Neural crest cell (in vitro differentiated cells): ENCODE measurements at places on chromosomes 6 and 20. TPM values are rescaled to one million over a fixed set of nuclear protein-coding genes. Genes with fewer than 3 reads are reported as not detected.

DNA sequence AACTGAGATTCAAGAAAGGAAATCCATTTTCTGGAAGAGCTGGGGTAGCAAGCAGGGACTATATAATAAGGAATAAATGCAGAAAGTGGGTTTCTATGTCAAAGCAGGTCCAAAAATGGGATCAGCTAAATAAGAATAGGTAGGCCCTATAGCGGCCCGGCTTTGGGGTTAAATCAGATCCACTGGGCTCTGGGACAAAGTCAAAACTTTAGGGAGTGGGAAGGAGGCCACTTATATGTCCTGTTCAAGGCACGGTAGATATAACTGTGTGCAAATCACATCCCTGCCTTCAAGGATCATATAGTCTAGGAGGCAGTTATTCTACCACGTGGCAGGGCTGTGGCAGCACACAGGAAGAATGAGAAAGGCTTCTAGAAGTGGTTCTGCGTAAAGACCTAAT, 191.4 kb upstream of the CDYL start:
- no peak overlapping the region for H3K27ac ChIP-seq
- DNase-seq: no peak
- no peak overlapping the region for H3K4me3 ChIP-seq
- peaks cover 25% of the 10 kb centered on the region for H3K4me1 ChIP-seq

- no peak overlapping the region for H3K27ac ChIP-seq
- no peak overlapping the region for H3K4me3 ChIP-seq
- H3K36me3 ChIP-seq: no peaks in the 10 kb centered on the region
- no peaks in the 10 kb centered on the region for H3K27me3 ChIP-seq
- DNase-seq: no peak
Measured at GRCh38 chr6:25931411-25931709, 869 bp upstream of the SLC17A2 start.

The MATN4 gene
- 0.18 TPM in 1 of 2 replicates, not detected in the other for total RNA-seq

The GPX5 gene
- total RNA-seq: not detected in 2 replicates

The RBM39 gene
- total RNA-seq: 333 and 357 TPM in 2 replicates

The CCDC170 gene
- 0.25 and 0.37 TPM in 2 replicates for total RNA-seq

The RTEL1 gene
- 46.7 and 48.4 TPM in 2 replicates for total RNA-seq

The GRM1 gene
- 0.20 and 0.63 TPM in 2 replicates for total RNA-seq

The SERPINB6 gene
- 20.1 and 21.3 TPM in 2 replicates for total RNA-seq

DNA sequence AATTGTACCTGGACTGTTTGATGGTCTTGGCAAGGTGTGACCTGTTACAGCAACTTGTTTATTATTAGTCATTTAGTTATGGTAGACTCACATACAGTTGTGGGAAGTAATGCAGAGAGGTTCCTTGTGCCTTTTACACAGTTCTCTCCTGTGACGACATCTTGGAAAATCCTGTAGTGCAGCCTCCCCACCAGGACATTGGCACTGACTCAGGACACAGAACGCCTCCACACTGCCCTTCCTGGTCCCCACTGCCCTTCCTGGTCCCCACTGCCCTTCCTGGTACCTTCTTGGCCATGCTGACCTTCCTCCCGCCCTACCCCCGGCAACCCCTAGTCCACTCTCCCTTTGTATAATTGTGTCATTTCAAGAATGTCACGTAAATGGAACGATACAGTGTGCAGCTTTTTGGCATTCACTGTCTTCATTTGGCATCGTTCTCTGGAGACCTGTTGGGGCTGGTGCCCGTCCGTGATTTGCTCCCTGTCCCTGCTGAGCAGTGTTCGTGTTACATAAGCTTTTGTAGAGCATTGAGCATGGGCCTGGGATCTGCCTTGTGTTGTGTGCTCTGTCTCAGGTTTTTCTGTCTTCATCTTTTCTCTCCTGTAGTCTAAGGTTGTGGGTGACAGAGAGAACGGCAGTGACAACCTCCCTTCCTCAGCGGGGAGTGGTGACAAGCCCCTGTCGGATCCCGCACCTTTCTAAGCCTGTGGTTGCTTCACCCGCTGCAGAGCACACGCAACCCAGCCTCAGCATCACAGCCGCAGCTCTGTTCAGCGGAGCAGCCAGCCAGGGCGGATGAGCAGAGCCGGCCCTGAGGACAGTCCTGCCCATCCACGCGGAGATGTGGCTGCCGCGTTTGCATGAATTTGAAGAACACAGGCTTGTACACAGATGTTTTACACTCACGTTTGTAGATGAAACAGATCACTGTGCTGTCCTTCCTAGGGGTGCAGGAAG, 5.4 kb upstream of the DNAJC5 start:
- H3K4me1 ChIP-seq: peaks cover 5% of the 10 kb centered on the region
- peaks cover 2% of the 10 kb centered on the region for H3K36me3 ChIP-seq
- H3K27ac ChIP-seq: peak overlapping the region; percentile 81
- no peaks in the 10 kb centered on the region for H3K27me3 ChIP-seq

The LPA gene
- 0.43 and 0.65 TPM in 2 replicates for total RNA-seq

DNA sequence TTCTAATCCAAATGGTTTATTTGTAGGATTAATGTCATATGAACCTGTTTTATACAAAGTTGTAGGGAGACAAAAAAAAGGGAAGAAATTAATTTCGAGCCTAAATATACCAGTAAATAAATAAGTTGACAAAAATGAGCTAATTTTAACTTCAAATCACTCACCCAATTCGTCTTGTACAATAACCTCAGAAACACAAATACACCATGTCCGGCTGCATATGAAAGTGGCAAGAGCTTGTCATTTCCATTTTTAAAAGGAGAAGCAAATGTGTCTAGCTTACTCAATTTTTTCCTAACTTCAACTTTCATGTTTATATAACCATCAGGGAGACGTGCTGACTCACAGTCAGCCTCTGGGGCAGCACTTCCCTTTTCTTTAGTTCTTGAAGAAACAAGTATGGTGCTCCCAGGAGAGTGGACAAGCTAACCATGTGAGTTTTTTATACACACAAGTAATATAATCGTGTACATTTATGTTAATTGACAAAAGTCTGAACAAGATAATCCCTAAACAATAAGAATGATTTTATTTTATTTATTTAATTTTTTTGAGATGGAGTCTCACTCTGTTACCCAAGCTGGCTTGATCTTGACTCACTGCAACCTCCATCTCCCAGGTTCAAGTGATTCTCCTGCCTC, 55.5 kb upstream of the SGK1 start:
- DNase-seq: no peak
- no peak overlapping the region for H3K4me3 ChIP-seq
- H3K36me3 ChIP-seq: no peaks in the 10 kb centered on the region
- no peak overlapping the region for H3K27ac ChIP-seq

DNA sequence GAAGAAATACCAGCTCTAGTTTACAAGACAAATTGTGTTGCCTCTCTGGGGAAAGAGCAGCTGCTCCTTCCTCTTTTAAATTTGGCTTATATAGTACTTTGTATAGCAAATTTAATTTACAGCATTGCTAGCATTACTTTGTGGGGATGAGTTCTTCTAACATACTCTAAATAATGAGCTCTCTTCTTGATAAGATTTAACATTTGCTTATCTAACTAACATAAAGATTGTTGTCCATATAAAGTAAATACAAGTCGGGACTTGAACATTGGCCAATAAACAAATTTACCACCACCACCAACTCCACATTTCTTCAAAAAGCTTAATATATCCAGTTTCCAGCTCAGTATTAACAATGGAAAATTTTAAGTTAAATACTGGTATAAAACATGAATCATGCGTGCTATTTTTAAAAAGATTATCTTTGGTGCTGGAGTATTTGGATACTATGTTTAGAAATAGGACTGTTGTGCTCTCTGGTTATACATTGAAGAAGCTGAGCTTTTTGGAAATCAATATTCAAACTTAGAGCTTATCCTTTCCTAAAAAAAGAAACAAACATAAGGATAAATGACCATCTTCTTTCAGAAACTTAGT, 1146.9 kb upstream of the GJE1 start:
- H3K27me3 ChIP-seq: no peaks in the 10 kb centered on the region
- peaks cover 27% of the 10 kb centered on the region for H3K4me1 ChIP-seq
- H3K27ac ChIP-seq: no peak overlapping the region
- H3K36me3 ChIP-seq: peaks cover 7% of the 10 kb centered on the region

DNA sequence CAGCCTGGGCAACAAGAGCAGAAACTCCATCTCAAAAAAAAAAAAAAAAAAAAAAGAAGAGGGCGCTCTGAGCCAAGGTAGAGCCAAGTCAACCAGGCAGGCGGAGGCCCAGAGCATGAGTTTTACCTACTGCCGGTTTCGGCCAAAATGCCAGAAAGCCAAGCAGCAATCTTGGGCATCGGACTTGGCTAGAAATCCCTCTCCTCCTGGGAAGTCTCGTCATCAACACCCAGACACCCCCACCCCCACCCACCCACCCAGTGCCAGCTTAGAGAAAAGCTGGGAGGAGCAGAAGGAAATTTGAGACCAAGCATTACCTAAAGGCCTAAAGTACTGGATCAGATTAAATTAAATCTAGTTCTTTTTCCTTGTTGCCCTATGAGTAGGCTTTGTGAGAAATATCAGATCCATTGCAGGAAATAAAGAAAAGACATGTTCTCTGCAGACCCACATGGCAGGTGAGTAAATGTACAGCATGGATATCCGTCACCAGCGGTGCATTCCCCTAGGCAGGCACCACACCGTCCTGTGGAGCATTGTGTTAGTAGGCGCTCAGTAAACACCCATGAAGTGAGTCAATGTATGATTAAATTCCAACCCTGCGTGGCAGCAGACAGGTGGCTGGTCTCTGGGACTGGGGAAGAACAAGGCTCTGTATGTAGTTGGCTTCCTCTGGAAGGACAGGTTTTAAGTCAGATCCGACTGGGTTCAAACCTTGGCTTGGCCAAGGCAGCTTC, 21.0 kb downstream of the RIPOR3 start:
- no peak overlapping the region for H3K27ac ChIP-seq
- no peak overlapping the region for H3K4me3 ChIP-seq
- no peaks in the 10 kb centered on the region for H3K27me3 ChIP-seq
- peaks cover 12% of the 10 kb centered on the region for H3K4me1 ChIP-seq
- H3K36me3 ChIP-seq: no peaks in the 10 kb centered on the region

The SIRPD gene
- not detected in 2 replicates for total RNA-seq

DNA sequence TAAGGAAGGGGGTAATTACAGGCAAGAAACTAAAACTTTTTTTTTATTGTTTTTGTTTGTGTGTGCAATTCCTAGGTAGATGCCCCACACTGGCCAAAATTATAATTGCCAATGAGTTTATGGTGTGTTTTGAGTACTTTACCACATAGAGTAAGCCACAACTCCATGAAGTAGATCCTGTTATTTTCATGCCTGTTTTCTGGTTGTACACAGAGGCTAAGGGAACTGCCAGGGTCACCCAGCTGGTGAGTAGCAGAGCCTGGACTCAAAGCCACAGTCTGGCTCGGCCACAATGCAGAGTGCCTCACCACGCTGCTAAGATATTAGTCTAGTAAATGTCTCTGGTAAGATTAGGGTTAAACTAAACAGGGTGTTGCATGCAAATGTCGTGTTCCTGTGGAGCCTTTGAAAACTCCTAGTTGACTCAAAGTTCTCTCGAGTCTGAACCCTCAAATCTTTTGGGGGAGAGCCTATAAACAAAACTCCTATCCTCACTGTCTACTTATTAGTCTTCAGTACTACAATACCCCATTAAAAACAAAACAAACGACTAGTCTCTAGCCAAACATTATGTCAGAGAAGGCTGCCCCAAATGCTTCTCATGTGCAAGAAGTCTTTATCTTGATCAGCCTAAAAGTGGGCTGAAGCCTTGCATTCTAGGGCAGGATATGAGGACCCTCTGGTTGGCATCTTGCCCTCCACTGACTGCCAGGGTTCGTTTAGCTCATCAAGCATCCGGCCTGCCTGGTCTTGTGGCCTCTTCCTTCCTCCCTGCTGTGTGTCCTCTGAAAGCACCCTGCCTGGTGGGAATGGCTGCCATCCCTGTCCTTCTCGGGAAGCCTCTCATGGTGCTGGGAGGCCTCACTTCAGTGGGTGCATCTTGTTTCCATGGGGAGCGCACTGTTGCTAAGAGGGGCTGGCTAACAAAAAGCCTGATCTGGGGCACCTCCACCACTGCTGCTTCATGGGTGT, 4.2 kb downstream of the DUSP22 start:
- no peaks in the 10 kb centered on the region for H3K36me3 ChIP-seq
- H3K27ac ChIP-seq: no peak overlapping the region
- H3K4me3 ChIP-seq: peak overlapping the region; percentile 35
- H3K4me1 ChIP-seq: peaks cover 18% of the 10 kb centered on the region
- no peak for DNase-seq

- H3K4me3 ChIP-seq: no peak overlapping the region
- DNase-seq: no peak
- H3K27me3 ChIP-seq: no peaks in the 10 kb centered on the region
- H3K27ac ChIP-seq: no peak overlapping the region
Measured at GRCh38 chr6:116201538-116201937, 52.3 kb downstream of the TSPYL4 start.

The ELOVL4 gene
- total RNA-seq: 9.0 and 10.1 TPM in 2 replicates

DNA sequence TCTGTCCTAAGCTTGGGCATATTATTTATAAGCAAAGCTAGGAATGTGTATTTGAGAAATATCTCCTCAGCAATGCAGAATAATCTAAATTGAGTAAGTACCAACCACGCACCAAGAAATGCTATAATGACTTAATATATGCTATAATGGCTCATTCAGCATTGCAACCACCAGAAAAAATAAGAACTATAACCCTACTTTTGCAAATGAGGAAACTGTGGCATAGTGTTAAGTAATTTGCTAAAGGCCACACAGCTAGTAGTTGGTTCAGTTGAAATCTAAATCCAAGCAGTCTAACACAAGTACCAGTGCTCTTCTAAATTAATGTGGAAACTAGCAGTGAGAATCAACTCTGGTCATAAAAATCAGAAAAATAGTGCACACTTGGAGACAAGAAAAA, 35.7 kb downstream of the HBS1L start:
- no peak overlapping the region for H3K27ac ChIP-seq
- H3K36me3 ChIP-seq: peaks cover 2% of the 10 kb centered on the region
- H3K4me1 ChIP-seq: no peaks in the 10 kb centered on the region
- no peaks in the 10 kb centered on the region for H3K27me3 ChIP-seq
- no peak overlapping the region for H3K4me3 ChIP-seq

The ZSCAN31 gene
- total RNA-seq: 5.7 and 6.7 TPM in 2 replicates

GRCh38 chr6:96963809-96964208, 39.3 kb downstream of the KLHL32 start:
- no peaks in the 10 kb centered on the region for H3K36me3 ChIP-seq
- peaks cover 7% of the 10 kb centered on the region for H3K4me1 ChIP-seq
- no peak overlapping the region for H3K27ac ChIP-seq
- DNase-seq: no peak

GRCh38 chr6:111721753-111722154, 116.1 kb upstream of the TRAF3IP2 start:
- H3K36me3 ChIP-seq: peaks cover 30% of the 10 kb centered on the region
- H3K4me1 ChIP-seq: peaks cover 38% of the 10 kb centered on the region
- no peak overlapping the region for H3K4me3 ChIP-seq

The ADGRF1 gene
- total RNA-seq: 0.09 TPM in 1 of 2 replicates, not detected in the other

The PI16 gene
- not detected in 2 replicates for total RNA-seq

DNA sequence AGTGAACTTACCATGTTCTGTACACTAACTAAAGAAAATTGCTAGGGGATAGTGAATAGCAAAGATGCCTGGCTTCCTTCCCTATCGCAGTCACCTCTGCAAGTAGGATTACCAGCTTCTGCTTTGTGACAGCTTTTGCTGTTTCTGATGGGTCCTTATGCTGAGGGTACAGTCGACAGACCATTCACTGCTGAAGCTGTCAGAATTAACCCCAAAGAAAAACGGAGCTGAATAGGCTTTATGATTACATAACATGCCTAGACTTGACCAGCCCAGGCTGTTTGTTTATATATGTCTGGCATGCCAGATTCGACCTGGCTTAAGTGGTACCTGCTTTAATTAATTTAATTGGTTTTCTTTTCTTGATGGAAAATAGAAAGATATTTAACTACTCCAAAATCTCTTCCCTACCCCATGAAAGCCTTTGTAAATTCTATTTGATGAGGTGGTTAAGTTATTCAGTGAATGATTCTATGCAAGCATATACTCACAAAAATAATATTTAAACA, 21.7 kb upstream of the PRELID3B start:
- no peak for DNase-seq
- peaks cover 2% of the 10 kb centered on the region for H3K27me3 ChIP-seq
- H3K4me3 ChIP-seq: no peak overlapping the region
- H3K36me3 ChIP-seq: no peaks in the 10 kb centered on the region
- H3K4me1 ChIP-seq: peaks cover 20% of the 10 kb centered on the region

The NAPB gene
- 14.6 and 14.7 TPM in 2 replicates for total RNA-seq

The SULF2 gene
- 18.5 and 22.9 TPM in 2 replicates for total RNA-seq

The MYL9 gene
- total RNA-seq: 19.7 and 19.8 TPM in 2 replicates

The TFAP2D gene
- not detected in 2 replicates for total RNA-seq
